NCI-H2029 treated with DMSO at 0.1 percent for 48 hours (cell line): ENCODE measurements at places on chromosomes 2 and 18.

- no peak for DNase-seq
Observed at GRCh38 chr2:131011486-131011885, 81.8 kb downstream of the FAM168B start.

GRCh38 chr18:56756966-56757365, 105.8 kb downstream of the WDR7 start:
- no peak for DNase-seq

DNA sequence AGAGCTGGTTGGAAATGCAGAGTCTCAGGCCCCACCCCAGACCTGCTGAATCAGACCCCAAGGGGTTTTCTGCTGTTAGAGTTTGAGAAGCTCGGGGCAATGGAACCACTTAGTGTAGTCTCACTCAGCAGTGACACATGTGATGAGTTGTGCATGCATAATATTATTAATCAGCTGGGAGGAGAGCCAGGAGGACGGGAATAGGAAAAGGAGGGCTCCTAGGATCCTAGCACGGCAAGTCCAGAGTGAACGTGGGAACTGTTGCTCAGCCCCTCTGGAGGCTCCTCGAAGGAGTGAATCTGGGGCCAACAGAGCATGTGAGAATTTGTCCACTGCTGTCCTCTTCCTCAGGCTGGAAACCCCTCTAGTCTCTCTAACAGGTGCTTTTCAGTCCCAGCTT, 87.1 kb downstream of the HS1BP3 start:
- no peak for DNase-seq

- no peak for DNase-seq
Observed at GRCh38 chr18:9952633-9953416, 39.0 kb downstream of the VAPA start.

DNA sequence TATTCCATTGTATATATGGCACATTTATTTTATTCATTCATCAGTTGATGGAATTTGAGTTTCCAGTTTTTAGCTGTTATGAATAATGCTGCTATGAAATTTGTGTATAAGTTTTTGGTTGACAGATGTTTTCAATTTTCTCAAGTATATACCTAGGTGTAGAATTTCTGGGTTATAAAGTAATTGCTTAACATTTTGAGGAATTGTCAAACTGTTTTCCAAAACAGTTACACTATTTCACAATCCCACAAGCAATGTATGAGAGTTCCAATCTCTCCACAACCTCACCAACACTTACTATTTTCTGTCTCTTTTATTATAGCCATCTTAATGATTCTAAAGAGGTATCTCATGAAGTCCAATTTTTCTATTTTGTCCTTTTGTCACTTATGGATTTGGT, 12.5 kb upstream of the WDSUB1 start:
- no peak for DNase-seq

- DNase-seq: no peak
Observed at GRCh38 chr2:126839796-126840195, 58.9 kb upstream of the TEX51 start.

DNA sequence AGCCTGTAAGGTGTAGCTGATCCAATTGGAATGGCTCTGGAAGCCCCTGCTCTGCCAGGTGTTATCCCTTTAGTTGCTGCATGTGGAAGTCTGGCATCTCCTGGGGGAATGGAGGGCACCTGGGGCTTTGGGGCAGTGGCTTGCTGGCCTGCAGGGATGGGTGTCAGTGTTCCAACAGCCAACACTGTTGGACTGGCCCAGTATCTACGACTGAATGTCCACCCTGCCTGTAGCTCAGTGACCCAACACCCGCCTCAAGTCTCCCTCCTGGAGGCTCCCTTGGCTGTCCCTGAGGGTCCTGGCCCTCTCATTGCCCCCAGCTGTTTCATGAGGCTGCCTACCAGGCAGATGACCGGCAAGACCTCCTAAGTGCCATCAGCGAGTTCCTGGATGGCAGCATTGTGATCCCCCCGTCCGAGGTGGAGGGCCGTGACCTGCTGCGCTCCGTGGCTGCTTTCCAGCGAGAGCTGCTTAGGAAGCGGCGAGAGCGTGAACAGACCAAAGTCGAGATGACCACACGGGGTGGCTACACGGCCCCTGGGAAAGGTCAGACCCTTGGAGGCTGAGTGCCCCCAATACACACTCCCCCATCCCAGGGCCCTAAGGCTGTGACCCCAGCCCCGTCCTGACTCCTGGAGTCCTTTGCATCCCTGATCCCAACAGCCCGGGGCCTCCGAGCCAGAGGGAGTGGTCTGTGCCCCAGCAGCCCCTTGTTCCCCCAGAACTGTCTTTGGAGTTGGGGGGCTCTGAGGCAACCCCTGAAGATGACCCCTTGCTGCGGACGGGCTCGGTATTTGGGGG, 7.7 kb downstream of the SLC4A3 start:
- no peak for DNase-seq

- no peak for DNase-seq
Observed at GRCh38 chr2:149585166-149585885, 2.2 kb downstream of the MMADHC start.

- no peak for DNase-seq
Observed at GRCh38 chr18:57087644-57088376, 59.1 kb upstream of the BOD1L2 start.

GRCh38 chr2:16152928-16153753, 212.8 kb downstream of the MYCN start:
- no peak for DNase-seq

DNA sequence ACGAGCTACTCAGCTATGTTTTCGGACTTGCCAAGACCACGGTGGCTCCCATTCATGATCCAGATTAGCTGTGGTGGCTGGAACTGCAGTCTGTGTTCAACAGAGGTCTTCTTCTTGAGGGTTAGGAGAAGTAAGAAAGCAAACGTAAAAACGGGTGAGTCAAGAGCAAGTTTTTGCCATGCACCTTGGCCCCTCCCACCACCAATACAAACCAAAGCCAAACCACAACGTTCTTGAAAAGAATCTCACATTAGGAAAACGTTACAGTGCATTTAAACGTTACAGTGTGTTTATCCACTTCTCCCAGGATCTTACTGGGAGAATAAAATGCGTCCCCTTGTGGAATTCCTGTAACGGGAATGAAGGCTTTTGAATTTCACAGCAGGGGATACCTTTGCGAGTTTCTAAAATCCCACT, 725 bp downstream of the FBXO48 start:
- no peak for DNase-seq

DNA sequence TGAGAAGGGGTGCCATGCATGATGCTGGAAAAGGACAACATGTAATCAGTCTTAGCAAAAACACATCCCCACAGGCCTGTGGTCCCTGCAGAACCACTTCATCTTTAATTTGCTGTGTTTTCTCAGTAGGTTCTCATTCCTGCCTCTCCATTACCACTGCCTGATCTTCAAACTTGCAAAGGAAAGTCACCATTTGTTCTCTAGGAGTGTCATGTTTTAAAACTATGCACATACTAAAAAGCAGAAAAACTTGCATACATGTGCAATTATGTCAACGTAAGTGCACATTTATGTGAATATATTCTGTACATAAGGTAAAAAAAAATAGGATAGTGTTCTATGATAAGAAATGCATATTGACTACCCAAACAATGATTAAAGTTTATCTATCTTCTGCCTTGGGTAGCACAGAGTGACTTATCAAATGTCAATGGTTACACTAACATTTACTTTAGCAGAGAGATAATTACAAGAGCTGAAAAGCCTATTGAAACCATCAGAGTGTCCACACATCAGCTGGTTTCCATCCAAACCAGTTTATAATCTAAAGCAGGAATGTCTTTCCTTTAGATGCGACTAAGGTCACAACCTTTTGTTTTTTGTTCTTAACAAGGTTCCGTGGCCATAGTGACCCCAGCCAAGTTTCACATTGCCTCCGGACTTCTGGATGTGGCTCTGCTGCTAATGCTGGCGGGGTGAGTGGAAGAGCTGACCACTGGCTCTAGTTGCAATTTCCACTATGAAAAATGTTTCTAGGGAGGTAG, 58.7 kb upstream of the RMDN2 start:
- DNase-seq: no peak

DNA sequence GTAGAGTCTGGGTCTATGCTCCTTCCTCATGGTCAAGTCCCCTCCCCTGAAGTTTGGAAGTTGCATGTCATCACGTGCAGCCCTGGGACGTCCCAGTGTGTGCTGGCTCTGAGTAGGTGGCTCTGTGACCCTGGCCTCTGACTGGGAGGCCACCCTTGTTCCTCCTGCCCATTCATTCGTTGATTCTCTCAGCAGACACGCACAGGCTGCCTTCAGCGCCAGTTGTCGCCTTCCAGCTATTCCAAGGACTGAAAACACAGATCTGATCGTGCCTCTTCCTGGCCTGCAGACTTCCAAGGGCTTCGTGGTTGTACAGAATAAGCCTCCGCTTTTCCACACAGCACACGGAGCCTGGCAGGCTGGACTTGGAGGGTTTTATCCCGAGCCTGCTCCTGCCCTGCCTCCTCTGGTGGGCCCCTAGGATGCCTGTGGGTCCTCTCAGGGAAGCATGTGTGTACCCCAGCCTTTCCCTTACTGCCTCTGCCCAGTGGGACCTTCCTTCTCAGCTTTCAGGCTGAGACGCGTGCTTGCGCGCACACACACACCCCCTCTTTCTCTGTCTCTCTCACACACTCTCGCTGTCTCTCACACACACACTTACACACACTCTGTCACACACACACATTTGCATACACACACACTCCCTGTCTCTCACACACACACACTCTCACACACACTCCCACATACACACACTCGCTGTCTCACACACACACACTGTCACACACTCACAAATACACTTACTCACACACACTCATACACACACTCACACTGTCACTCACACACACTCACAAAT, 17.7 kb downstream of the SH3BP4 start:
- no peak for DNase-seq

- no peak for DNase-seq
Observed at GRCh38 chr2:46150445-46150955, 146.7 kb upstream of the EPAS1 start.

DNA sequence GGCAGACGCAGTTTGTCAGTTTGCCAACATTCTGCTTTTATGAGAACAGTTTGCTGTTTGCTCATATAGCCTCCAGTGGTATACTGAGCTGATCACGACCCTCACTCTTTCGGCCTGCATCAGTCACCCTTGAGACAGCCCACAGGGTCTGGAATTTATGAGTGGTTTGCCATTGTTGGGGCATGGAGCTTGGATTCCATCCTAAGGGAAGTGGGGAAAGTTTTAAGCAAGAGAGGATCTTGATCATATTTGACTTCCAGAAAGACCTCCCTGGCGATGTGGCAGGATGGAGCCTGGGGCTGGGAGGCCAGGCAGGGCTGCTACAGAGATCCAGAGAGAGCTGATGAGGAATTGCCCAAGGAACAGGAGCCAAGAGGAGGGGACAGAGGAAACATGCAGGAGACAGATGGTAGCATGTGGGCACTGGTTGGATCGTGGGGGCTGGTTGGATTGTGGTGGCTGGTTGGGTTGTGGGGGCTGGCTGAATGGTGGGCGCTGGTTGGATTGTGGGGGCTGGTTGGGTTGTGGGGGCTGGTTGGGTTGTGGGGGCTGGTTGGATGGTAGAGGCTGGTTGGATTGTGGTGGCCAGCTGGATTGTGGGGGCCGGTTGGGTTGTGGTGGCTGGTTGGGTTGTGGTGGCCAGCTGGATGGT, 27.3 kb upstream of the GPR17 start:
- DNase-seq: no peak

- DNase-seq: no peak
Observed at GRCh38 chr18:27942706-27943105, 234.2 kb downstream of the CDH2 start.

- DNase-seq: no peak
Observed at GRCh38 chr2:200179151-200179550, 127.3 kb upstream of the SPATS2L start.

DNA sequence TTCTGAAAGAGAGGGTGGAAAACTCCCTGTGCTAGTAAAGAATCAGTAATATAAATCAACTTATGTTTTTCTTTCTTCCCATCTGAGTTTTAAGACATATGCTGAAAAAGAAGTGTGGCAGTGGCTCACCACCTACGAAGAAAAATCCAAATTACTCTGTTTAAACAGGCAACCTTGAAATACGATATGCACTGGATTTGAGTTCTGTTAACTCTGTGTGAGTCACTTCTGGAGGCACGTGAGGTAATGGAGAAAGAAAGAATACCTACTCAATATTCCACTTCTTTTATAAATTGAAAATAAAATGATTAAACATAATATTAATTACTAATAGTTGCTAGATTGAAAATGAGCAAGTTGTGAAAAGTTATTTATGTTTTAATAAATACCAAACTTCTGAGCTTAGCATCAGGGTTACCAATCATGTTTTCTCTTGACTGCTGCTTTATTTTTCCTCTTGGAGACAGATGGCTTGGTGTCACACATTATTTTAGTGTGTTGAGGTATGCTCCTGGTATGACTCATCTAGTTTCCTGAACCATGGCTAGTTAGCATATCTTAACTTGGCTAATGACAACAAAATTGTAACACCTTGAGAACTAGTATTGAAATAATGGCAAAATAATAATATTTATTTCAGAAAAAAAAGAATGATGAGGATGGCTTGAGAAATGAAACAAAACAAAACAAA, 1705.5 kb upstream of the PIK3C3 start:
- DNase-seq: no peak

- no peak for DNase-seq
Observed at GRCh38 chr18:13565228-13565627, 161.1 kb downstream of the FAM210A start.

- no peak for DNase-seq
Observed at GRCh38 chr2:40219141-40219540, 232.7 kb downstream of the SLC8A1 start.
